Cardiac fibroblast (primary cell): ENCODE measurements at places on chromosomes 7 and 10.

DNA sequence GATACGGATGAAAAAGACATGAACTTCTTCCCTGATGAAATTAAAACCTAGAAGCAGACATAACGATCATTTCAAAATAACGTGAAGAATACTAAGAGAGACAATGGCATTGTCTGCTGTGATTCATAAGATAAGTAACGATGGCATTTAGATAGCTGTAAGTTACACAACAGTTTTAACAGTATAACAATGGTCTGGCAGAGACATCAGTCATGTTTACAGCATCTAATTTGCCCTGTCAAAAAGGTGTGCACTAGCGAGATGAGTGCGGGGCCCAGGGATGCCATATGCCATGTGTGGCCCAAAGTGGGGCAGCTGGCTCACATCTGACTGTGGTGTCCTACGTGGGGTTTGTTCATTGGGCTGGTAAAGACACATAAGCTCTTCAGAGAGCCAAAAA, 55.7 kb upstream of the RHEB start:
- no peak for DNase-seq

DNA sequence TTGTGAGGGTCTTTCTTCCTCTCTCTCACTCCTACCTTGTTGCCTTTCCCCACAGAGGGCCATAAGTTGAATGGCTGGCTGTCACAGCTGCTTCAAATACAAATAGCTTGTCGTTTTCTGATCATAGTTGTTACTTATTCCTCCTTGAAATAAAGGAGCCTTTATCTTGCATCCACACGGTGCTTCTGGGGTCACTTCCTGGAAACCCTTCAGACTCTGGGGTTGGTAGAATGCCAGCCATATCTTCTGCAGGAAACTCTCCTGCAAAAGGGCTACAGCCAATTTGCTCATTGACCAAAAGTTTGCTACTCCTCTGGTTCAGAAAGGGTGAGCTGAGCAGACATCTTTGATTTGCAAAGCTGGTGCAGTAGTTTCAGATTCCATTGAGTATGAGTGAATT, 70.4 kb downstream of the FAM185A start:
- DNase-seq = no peak

DNA sequence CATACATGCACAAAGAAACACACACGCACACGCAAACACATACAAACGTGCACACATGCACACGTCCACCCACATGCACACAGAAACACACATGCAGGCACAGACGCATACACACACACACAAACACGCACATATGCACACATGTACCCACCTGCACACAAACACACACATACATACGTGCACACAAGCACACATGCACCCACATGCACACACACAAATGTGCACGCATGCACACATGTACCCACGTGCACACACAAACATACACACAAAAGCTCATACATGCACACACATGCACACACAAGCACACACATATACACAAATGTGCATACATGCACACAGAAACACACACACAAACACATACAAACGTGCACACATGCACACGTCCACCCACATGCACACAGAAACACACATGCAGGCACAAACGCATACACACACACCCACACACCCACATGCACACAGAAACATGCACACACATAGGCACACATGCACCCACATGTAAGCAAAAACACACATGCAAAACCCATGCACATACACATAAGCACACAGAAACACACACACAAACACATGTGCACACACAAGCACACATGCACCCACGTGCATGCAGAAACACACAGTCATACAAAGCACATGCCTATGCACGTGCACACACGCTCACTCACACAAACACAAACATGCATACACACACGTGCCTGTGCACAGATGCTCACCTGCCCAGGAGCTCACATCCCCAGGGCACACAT, 44.8 kb downstream of the FOXL3 start:
- no peak for DNase-seq

DNA sequence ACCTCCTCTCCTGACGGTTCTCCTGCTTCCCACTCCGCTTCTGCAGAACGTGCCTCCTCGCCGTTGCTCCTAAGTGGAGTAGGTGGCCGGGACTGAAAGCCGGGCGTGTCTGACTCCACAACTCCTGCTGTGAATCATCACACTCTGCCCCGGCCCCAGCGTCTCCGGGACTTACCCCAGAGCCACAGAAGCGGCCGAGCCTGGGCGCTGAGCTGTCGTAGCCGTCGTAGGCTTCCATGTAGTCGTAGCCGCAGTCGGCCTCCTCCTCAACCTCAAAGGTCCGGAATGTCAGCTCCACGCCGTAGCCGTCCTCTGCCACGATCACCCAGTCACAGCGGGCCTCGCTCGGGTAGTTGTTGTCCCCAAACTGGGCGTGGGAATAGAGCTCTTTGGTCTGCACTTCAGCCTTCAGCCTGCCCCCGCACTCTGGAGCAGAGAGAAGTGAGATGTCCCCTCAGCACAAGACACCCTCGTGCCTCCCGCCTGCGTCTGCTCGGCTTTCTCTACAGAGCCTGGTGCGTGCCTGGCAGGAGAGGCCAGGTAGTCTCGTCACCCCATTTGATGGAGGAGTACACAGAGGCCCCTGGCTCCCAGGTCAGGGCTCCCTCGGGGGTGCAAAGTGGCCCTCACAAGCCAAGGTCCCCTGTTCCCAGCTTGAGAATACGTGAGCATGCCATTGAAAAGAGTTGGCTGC, 11.2 kb upstream of the OPALIN start:
- DNase-seq = no peak

GRCh38 chr10:49079499-49079898, 35.8 kb downstream of the VSTM4 start:
- DNase-seq = no peak

GRCh38 chr7:107234436-107234835, 65.6 kb downstream of the HBP1 start:
- DNase-seq = no peak
